H54 (cell line): ENCODE measurements at places on chromosomes 5 and 9.
A peak's percentile ranks its signal among the peaks of the same experiment; 100 is the strongest.

DNA sequence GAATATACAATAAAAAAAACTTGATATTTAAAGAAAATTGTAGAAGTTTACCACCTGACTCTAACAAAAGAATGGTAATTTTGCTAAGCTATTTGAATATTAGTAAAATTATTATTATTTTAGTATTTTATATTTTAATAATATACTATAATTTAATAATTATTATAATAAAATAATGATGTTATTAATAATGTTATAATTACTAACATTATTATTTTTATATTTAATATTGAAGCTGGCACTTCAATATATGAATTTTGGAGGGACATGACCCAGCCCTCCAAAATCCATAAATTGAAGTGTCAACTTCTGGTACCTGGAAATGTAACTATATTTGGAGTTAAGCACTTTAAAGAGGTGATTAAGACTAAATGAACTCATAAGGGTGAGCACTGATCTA, 486.1 kb upstream of the CDH9 start:
- no peak for DNase-seq

- no peak for DNase-seq
Observed at GRCh38 chr5:172648013-172648381, 6.9 kb downstream of the NEURL1B start.

DNA sequence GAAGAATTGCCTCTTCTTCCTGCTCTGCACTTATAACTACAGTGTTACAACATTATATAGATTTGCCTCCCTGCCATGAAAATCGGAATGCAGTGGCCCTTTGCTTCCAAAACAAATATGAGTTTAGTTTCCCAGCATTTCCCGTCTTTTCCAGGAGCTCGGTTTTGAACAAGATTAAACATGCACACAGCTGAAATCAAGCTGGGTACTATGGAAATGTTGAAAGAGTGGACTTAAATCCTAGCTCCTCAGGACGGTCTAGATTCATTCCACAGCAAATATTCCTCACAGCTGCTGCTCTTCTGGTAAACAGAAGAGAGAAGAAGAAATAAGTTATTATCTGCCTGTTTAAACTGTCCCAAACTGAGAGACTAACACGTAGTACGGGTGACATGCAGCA, 161.4 kb downstream of the PIK3R1 start:
- no peak for DNase-seq

DNA sequence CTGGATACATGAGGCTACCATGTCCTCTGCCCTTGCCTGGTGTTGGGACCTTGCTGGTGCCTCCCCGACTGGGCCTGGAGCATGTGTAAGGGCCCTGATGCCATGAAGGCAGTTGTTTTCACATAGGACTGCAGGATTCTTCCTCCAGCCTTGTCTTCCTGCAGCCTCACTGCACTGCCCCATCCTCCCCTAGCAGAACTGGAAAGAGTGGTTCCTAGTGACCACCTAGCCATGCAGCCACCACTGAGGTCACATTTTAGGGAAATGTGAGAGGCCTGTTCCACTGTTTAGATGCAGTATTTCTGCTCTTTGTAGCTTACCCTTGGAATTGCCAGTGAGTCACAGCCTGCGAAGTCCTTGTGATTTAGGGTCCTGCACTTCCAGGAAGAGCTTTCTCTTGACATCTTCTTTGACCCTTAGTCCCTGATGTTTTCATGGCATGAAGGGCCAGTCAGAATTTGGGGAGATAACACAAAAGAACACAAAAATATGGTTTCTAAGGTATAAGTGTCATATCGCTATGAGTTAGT, 24.2 kb upstream of the TNFAIP8 start:
- no peak for DNase-seq

DNA sequence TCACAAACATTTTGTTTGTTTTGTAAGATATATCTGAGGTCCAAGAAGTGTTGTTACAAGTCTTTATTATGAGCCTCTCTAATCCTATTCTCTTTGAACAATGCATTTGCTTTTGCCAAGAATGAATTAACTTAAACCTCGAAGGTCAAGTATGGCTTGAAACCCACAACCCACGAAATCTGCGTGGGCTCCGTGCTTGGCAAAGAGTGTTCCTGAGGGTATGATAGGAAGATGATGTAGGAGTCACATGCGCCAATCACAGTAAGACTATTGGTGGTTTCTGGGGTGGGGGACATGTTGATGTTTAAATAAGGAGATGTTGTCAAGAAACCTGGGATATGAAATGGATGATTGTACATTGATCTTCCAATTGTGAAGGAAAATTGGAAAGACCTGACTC, 330.8 kb upstream of the RFX3 start:
- DNase-seq = no peak

DNA sequence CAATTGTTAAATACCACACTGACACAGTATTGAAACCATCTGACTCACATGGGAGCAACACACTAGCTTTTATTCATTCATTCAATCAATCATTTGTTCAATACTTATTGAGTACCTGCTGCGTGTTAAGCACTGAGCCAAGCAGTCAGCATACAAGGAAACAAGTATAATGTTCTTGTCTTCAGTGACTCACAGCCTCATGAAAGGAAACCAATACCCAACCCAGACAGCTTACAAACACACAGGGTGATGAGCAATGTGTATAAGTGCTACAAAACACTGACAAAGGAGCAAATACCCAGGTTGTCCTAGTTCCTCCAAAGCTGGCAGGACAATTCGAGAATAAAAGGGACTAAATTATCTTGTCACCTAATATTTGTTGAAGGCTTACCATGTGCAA, 67.6 kb upstream of the RASEF start:
- no peak for DNase-seq

DNA sequence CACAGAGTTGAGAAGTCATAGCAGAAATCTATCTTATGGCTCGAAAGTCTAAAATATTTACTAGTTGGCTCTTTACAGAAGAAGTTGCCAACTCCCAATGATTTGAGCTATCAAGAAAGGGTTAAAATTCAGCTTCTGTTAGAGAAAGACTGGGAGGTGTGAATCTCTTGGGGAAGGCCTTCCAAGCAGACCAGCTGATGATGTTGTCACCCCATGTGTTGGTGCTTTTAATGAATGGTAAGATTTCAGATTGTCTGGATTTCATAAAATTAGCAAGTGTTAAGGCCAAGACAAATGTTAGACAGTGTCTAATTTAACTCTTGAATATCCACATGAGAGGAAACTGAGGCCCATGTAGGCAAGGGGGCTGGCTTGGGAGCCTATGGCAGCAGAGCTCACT, 63.9 kb downstream of the PPARGC1B start:
- DNase-seq = no peak

- DNase-seq = no peak
Observed at GRCh38 chr5:142931896-142932686, 161.9 kb downstream of the ARHGAP26 start.

GRCh38 chr5:148523139-148523538, 131.2 kb downstream of the HTR4 start:
- DNase-seq = no peak

DNA sequence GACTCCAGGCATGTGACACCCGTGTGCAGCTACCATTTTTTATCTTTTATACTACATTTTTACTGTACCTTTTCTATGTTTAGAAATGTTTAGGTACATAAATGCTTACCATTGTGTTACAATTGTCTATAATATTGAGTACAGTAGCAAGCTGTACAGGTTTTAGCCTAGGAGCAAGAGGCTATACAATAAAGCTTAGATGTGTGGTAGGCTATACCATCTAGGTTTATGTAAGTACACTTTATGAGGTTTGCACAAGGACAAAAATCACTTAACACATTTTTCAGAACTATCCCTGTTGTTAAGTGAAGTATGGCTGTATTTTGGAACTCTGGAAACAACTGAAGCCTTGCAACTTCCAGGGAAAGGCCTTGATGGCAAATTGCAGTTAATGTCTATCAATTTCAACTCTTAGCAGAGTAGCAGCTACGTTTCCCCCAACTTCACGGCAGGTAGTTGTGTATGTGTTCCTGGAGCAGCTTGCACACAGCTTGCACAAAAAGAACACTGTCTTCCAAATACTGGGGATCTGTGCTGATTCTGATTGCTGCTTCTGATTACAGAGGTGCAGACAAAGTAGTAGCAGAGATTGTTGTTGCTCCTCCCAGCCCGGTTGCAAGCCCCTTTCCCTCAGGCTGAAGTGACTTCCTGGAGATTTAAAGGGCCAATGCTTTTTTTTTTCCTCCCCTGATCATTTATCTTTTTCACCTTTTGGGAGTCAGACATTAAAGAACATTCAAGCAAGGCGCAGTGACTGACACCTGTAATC, 30.0 kb downstream of the SIL1 start:
- no peak for DNase-seq

- no peak for DNase-seq
Observed at GRCh38 chr9:23736293-23736692, 89.7 kb downstream of the ELAVL2 start.

GRCh38 chr9:134679616-134680392, 38.2 kb downstream of the COL5A1 start:
- no peak for DNase-seq

DNA sequence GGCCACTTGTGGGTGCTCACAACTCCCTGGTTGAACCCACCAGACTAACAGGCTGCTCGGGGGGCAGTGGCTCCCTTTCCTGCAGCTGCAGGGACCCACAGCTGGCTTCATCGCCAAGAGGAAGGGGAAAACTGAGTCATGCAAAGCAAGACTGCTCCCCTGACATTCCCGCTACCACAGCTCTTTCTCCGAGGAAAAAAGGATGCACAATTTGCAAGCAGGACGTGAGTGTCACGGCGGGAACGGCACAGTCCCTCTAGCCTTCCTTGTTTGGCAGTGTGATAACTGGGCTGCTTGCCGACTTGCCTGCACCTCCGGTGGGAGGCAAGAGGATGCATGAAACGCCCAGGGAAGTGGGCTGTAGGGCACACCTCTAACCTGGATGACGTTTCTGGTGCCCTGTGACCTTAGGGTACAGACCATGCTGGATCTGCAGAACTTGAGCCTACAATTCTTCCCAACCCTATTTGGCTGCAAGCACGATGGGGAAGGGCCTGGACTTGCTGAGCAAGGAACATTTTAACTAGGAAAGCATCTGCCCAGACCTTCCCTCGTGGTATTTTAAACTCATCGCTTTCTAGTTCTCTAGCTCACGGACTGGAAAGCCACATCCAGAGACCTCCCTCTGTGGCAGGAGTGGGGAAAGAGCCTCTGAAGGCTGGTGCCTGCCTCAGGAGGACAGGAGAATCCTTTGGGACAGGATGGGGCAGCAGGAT, 7.8 kb downstream of the SH3PXD2B start:
- DNase-seq = no peak

DNA sequence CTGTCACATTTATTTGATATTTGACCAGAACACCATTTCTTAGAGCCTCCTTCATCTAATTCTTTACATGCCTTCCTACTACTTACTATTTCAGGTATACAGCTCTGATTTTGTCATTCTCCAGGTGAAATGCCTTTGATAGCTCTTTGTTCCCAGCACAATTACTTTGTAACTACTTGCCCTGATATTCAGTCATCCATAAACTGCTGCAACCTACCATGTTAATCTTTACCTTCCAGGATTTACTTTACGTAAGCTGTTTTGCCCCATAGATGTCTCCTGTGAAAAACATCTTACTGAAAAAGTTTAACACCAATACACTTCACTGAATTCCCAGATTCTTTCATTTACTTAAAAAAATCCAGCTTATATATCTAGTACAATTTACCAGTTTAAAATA, 443.8 kb upstream of the CYLC2 start:
- no peak for DNase-seq

GRCh38 chr9:108056805-108057386, 567.3 kb upstream of the KLF4 start:
- peak; percentile 24 for DNase-seq

DNA sequence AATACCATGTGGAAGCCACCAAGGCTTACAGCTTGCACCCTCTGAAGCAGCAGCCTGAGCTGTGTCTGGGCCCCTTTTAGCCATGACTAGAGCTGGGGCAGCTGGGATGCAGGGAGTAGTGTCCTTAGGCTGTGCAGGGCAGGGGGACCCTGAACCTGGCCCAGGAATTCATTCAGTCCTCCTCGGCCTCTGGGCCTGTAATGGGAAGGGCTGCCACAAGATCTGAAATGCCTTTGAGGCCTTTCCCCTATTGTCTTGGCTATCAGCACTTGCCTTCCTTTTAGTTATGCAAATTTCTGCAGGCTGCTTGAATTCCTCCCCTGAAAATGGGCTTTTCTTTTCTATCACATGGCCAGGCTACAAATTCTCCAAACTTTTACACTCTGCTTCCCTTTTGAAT, 9.0 kb downstream of the GPR150 start:
- no peak for DNase-seq

DNA sequence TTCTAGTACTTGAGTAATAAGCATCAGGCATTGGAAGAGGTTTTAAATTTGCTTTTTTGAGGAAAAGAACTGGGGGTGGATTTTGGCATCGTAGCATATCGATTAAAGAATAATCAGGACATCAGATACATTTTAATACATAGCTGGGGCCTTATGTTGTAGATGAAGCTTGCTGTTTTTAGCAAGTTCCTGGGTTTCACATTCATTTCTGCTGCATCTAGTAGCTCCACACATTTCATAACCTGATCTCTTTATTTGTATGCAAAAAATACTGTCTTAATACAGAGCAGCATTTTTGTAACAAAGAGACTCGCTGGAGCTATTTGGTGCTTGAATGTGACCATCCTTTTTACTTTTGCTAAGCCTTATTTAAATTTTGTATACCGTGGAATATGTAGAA, 28.5 kb downstream of the CD180 start:
- no peak for DNase-seq

- no peak for DNase-seq
Observed at GRCh38 chr5:92635001-92635461, 946.0 kb downstream of the NR2F1-AS1 start.

- DNase-seq = no peak
Observed at GRCh38 chr5:94481059-94481458, 137.3 kb downstream of the KIAA0825 start.

GRCh38 chr9:99046542-99047071, 58.3 kb upstream of the TGFBR1 start:
- DNase-seq = no peak

DNA sequence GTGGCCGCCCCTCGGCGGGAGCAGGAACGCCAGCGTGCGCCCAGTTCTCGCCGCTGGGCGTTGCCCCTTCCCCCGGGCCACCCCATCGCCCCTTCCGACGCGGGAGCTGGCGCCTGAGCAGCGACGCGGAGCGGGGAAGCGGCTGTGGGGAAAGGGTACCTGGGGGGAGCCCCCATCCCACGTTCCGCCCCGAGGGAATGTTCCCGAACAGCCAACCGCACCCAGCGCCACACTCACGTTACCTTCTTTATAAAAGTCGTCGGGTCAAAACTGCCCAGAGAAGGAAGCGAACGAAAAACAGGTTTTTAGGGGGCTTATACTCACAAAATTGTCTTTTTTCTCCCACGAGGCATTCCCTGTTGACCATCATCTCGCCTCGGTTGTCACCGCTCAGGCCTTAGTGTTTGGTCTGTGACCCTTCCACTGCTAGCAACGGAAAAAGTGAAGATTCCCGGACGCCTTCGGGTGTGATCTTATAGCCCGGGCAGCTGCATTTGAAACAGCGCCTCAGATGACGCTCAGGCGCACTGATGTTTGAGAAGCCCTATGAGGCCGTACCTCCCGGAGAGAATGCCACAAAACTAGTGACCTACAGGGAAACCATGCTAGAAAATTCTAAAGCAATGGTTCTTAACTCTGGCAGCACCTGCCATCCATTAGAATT, 475 bp upstream of the GOLM1 start:
- no peak for DNase-seq
